ENCODE measurements at places on chromosomes 13 and 19.

GRCh38 chr13:75547917-75548316 is 1.7 kb upstream of the UCHL3 start:
- DNase-seq: no peak

GRCh38 chr19:7645163-7645562 is 8.3 kb downstream of the STXBP2 start:
- DNase-seq: no peak

GRCh38 chr19:54128441-54128725 is 9.2 kb upstream of the CNOT3 start:
- no peak for DNase-seq

DNA sequence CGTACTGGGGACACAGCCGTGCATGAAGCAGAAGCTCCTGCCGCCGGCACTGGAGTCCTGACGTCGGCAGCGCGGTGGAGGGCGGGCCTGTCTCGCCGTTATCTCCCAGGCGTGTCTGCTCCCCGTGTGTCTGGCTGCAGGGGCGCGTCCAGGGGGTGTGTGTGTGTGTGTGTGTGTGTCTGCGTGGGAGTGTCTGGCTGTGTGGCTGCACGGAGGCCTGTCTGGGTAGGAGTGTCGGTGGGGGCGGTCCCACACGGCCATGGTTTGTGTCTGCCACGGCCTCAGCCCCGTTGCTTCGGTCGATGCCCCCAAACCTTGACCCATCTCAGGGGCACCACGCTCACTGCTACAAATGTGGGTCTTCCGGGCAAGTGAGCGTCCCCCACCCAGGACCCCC is 18.3 kb downstream of the ARID3A start:
- peak; percentile 90 for DNase-seq

DNA sequence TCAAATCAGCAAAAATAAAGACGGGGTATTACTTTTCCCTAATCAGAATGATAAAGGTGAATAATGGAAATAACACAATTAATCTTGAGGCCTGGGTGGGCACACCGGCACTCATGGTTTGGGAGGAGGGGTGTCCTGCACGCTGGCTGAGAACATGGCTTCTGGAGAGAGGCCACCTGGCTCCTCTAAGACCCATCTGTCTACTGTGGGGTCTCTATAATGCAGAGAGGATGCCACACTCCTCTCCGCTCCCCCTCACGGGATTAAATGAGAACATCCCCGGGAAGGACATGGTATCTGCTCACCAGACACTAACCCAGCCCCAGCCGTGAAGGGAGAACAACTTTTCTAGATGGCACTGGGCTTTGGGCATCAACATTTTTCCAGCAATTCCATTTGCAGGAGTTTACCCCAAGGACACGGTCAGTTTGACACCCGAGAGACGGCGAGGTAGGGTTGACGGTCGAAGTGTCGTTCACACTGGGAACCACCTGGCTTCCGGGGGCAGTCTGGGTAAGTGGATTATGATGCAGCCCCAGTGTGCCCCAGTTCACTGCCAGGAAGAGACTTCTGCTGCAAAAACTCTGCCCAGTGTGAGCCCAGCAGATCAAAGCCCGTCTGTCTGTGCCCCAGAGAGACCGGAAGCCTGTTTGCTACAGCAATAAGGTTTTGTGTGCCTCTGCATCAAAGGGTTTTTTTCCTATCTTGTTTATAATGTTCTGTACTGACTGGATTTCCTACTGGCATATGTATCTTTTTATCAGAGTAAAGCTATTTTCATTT is 56.6 kb downstream of the CEBPG start:
- no peak for DNase-seq

DNA sequence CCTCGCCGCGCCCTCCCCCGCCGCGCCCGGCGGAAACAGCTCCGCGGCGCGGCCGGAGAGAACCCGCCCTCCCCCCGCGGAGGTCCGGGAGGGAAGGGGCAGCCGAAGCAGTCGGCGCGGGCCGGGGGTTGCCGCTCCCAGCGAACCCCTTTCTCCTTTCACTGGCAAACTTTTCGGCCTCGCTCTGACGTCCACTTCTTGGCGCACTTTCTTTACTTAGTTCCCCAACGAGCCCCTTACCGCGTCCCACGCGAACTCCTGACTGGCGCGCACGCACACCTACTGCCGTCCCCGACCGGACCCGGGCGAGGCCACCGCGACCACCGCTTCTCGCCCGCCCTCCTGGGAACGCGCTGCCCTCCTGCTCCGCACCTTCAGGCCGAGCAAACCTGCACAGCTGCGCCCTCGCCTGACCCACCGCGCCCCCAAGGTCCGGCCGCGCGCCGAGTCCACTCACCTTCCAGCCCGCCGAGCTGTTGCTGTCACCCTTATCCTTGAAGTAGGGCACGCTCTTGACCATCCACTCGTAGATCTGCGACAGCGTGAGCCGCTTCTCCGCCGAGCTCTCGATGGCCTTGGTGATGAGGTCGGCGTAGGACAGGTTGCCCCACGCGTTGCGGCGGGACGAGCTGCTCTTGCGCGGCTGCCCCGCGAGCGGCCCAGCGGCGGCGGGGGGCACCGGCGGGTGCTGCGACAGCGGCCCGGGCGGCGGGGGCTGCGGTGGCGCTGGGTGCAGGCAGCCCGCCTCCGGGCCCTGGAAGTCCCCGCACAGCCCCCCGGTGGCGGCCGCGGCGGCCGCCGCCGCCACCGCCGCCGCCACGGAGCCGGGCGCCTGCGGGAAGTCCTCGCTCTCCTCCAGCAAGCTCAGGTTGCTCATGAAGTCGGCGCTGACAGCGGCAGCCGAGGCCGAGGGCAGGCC is 1.1 kb downstream of the FOXO1 start:
- no peak for DNase-seq

GRCh38 chr19:57560049-57560491 is 407 bp upstream of the ZNF550 start:
- DNase-seq: no peak

DNA sequence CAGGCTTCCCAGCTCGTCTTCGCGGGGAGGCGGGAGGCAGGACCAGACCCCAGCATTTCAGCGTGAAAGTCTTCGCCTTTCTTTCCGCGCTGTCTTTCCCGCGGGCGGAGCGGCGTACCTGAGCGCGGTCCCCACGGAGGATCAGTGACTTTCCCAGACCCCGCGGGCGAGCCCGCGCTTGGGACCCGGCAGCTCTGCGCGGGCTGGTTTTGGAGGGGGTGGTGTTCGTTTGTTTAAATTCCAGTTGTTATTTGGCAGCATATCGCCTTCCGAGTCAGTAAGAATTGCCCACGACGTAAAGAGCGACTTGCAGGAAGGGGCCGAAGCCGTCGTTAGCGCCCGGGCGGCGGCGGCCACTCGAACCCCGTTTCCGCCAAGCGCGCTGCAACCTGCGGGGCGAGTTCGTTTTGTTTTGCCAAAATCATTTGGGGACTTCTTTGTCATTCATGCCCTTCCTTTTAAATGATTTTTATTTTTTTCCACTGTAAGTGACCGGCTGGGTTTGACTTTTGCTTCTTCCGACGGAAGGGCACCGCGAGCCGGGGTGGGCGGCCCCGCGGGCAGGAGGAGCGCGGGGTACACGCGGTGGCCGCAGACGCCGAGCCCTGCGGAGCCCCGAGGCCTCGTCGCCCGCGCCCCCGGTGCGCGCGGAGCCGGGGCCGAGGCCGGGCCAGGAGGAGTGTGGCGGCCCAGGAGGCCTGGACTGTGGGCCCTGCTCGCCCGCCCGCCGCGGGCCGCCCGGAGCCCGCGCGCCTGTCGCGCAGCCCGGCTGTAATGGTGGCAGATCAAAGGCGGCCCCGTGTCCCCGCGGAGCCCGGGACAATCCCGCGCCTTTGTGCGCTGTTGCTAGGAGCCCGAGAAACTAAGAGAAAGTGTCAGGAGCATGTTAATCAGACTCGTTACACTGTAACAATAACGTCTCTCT is 75.9 kb downstream of the ZIC5 start:
- no peak for DNase-seq

GRCh38 chr19:13012390-13012689 is 17.1 kb downstream of the NFIX start:
- no peak for DNase-seq

DNA sequence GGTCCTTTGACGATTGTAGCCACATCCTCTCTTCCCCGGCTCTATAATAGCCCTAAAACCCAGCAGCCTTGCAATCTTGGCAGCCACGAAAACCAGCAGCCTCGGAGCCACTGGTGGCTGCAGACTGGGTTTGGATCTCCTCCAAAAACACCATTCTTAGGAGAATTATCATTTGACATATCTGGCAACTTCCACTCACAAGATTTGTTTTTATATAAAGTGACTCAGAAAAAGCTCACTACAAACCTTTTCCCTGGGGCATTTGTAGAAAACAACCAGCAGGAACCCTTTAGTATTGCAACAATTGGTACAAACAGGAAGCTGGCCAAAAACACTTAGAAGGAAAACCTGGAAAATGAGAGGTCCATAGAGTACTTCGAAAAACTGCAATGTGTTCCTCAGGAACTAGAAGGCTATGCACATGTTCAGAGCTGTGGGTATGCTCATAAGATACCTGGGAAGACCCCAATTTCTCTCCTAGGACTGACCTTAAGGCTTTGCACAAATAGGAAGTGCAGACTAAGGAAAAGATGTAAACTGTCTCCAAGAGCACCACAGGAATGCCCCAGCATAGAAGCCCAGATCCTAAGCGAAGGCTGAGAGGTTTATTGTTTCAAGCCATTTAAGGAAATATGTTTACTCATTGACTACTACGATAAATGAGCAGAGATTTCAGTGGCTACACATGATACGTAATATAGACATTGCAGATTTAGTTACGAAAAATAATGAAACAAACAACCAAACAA is 71.2 kb downstream of the MYO16 start:
- no peak for DNase-seq

- DNase-seq: no peak
Observed at GRCh38 chr13:99055281-99055680, 77.4 kb upstream of the DOCK9 start.

GRCh38 chr19:43439032-43439708 is 24.5 kb downstream of the TEX101 start:
- no peak for DNase-seq

DNA sequence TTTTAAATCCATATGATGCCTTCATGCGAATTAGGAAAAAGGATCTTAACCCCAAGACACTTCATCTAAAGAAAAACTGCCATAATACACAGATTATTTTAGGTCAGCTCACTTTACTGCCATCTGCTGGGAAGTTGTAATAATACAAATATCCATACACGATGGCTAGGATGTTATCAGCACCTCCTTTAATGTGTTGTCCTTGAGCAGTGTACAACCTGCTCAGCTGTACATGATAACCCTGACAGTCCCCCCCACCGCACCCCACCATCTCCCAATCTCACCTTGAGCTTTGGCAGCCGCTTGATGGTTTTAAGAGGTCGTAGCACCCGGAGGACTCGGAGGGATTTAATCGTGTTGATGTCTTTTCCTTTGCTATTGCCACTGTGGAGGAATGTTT is 112.2 kb downstream of the IER2 start:
- DNase-seq: no peak

- DNase-seq: no peak
Observed at GRCh38 chr13:60945396-60945795, 470.3 kb downstream of the PCDH20 start.

DNA sequence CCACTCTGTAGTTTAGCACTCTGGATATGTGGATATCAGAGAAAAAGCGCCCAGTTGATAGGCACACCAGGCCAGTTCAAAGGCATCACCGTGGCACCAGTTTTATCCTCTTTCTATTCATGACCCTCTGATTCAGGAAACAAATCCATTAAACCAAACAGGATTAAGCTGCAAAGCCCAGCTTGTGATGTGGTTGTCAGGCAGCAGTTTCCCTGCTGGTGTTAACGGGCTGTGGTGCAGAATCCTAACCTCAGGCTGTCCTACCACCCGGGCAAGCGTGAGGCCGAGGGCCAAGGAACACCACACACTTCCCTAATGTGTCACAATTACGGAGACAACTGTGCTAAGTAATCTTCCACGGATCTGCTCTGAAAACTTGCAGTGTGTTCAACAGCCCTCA is 209.1 kb downstream of the OLFM4 start:
- peak; percentile 3 for DNase-seq

DNA sequence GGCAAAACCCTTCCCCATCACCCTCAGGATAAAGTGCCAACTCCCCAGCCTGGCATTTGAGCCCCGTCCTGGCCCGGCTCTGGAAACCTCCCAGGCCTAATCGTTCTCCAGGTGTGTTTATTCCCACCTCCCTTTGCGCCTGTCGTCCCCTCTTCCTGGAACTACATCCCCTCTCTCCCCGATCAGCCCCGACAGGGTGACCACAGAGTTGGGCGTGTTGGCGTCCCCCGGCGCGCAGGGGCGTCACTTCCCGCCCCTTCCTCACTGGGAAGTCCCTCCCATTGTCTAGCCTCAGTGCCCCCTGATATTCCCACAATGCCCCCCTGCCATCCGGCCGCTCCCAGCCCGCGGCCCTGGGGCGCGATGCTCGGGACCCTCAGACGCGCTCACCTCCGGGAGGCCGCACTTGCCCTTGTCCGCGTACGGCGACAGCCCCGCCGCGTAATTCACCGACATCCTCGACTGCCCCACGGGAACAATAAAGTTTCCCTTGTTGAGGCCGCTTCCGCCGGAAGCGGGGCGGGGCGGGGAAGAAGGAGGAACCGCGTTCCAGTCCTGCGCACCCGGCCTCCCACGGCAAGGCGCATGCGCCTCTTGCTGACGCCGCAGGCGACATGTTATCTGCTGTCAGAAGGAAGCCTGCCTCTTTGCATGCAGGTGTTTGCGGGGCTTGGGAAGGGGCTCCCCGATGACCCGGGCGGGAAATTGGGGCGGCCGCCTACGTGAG is at the start of the genes ANKRD24 and SIRT6:
TSS of gene ANKRD24 (plus strand) at position 606 of the 727 bp plus-strand sequence. CDS start 3,737 bp downstream, outside the sequence.
TSS of gene SIRT6 (minus strand) at position 480 of the 727 bp plus-strand sequence. CDS start at position 456, 24 bp downstream.
- DNase-seq: peak; percentile 91

DNA sequence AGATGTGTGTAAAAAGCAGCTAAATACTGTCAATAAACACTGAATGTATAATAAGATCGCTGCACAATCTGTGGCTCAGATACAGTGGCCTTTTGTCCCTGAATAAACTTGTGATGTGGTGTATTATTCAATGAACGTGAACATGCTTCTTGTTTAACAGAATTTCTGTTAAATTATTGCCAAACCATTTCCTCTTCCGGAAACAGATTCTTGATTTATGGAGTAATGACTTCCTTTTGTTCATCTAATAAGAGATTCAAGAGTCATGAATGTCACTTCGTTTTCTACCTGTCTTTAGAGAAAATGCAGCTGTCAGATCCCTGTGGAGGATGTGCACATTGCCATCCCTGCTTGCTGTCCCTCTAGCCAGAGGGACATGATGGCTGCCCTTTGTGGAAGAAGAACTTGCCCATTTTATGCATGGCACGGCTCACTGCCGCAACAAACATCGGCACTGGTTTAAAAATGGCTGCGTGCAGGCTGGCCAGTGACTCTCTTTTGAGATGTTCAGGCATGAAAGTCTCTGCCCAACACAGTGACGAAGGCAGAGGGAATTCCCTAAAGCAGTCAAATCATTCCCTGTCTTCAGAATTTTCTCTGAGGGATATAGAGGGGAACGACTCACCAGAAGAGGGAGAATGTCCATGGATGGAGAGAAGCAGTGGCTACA is 3.1 kb upstream of the TNFSF13B start:
- no peak for DNase-seq

GRCh38 chr19:15313649-15314279 is 18.6 kb downstream of the BRD4 start:
- DNase-seq: no peak
